Esophagus squamous epithelium (tissue), 5 donors: ENCODE measurements at places on chromosomes 12 and 14.

- no peak for DNase-seq
These were observed 80.0 kb upstream of the EGLN3 start for GRCh38 chr14:34030864-34031263.

- no peak for DNase-seq
These were observed 1.8 kb downstream of the CDK2AP1 start for GRCh38 chr12:123269896-123270213.

DNA sequence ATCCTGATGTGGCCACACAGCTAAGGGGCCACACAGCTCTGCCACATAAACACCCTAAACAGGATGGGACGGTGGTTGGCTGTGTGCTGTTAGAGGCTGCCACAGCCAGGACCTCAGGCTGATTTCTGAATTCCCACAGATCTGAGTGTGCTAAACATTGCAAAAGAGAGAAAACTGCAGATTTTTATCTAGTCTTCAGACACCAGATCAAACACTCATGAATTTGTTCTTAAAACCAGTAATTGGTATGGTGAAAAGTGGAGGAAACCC lies 190.7 kb downstream of the MON2 start:
- DNase-seq: no peak

GRCh38 chr12:89899651-89900050 lies 191.0 kb upstream of the ATP2B1 start:
- DNase-seq: no peak

GRCh38 chr12:5806371-5807089 lies 138.5 kb downstream of the ANO2 start:
- DNase-seq: no peak

DNA sequence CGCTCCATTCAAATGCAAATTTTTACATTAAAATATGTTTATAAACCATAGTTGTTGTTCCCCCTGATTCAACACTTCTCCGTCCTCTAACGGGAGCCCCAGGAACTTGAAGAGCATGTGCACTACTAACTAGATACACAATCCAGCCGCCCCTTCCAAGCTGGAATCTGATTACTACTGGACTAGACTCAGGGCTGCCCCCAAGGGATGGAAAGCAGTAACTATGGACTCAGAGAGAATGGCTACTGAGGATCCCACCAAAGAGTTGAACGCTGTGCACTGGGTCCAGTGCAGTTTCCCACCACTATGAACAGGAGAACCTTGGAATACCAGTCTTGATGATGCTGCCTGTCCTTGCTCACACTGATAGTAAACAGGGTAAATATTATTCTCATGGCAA lies 48.6 kb upstream of the PCNX1 start:
- no peak for DNase-seq

DNA sequence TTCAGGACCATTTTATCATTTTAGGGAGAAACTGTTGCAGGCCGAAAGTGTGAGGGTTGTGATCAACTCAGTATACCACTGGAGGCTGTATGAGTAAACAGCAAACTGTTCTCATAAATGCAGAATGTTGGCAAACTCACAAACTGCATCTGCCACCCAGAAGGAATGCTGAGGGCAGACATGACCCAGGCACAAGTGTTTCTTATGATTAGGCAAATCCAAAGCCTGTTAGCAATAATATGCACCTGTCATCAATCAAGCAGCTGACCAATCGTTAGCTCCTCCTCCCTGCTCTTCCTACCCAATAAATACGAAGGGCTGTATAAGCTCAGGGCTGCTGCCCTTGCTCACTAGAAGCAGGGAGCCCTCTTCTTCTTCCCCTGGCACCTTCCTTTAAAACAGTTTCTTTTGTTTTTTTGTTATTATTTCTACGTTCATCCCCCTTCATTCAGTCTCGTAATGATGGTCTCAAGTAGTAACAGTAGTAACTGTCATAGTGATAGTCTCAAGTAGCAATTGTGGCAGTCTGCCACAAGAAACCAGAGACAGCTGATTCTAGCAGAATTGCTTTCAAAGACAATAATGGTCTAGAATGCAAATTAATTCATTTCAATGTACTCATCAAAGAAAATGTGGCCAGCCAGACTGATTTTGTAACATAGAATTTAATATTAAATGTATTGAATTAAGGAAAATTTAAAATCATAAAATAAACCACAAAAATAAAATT lies 15.2 kb upstream of the CCDC175 start:
- no peak for DNase-seq
